IPS DF 19.7 (cell line): ENCODE measurements at places on chromosomes 11 and 22.

GRCh38 chr11:115456019-115456418 is 48.2 kb downstream of the CADM1 start:
- no peak for DNase-seq

- no peak for DNase-seq
These were observed 74.2 kb downstream of the CACNG2 start for GRCh38 chr22:36629320-36629719.

GRCh38 chr22:45351956-45352355 is 42.2 kb downstream of the FAM118A start:
- DNase-seq: no peak

- DNase-seq: no peak
These were observed 15.2 kb downstream of the PRPF19 start for GRCh38 chr11:60891103-60891741.

DNA sequence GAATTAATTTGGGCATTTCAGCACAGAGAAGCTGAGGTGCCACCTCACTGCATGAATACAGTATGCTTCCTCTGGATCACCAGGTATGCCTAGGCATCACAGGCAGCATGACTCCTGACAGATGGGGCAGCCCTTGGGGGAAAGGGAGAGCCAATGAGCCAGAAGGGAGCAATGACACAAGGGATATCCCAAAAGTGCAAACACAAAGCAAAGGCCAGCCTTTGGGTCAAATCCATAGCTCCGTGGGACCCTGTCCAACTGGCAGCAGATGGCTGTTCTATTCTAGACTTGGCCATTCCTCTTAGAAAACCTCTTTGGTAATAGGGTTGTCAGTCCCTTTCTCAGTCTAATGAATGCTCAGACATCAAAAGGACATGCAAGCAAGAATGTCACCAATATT is 73.3 kb downstream of the SERGEF start:
- no peak for DNase-seq

- no peak for DNase-seq
These were observed 575 bp downstream of the DUSP18 start for GRCh38 chr22:30667107-30667493.

- DNase-seq: no peak
These were observed 69.2 kb downstream of the DGCR2 start for GRCh38 chr22:19052941-19053541.

DNA sequence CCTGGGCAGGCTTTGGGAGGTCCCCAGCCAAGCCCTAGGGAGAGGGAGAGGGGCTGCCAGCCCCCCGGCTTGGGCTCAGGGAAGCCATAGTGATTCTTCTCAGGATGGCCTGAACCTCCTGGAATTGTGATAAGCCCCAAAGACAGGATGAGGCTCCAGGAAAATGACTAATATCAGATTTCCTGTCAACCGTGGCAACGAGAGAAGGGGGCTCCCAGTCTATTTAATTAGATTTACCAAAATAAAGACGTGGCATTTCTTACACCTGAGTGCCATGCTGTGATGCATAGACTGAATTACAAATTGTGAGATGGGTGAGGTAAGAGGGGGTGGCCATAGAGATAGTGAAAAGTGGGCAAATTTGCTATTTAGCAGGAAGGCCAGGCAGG is 20.4 kb downstream of the SERPINH1 start:
- no peak for DNase-seq

DNA sequence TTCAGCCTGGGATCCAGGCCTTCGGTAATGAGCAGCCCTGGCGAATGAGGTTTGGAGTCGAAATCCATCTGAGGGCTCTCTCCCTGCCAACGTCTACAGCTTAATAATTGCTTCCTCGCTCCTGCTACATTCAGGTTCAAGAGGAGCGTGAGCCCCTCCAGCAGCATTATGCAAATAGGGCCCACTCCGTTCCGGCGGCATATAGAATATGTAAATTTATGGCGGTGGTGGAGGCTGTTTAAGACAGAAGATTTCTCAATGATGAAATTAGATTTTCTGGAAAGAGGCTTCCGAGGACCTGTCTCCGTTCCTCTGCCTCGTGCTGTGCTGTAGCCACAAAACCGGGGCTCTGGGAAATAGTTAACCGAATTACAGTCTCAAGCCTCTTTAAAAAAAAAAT is 402.8 kb downstream of the MIAT start:
- DNase-seq: no peak

DNA sequence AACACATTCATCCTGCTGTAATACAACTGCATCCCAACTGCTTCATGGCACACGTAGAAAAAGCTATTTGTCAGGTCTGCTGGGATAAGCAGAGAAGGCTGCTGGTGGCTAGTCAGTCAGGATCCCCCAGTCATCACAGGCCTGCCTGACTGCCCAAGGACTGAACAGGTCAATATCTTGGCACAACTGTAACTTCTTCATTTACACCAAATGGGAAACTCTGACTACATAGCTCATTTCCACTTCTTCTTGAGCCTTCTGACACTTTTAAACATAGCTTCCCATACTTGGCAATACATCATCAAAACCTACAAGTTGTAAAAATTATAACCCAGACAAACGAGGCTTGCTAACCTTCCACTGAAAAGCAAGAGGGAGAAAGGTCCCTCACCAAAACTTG is 2.8 kb downstream of the TMEM9B start:
- DNase-seq: no peak

DNA sequence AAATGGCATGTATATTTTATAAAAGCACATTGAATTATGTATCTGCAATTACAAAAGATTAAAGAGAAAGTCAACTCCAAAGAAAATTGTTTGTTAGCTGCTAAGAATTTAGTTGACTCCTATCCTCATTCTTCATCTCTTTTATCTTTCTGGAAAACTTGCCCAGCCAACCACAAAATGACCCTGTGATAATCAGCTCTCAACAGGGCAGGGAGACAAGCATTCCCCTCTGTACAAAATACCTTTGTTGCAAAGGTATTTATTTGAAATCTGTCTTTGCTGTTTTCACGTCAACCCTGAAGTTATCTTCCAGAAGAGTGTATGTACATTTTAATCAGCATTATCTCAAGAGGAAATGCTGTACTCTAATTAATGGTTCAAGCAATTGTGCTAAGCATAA is 191.1 kb upstream of the DDI1 start:
- DNase-seq: no peak

DNA sequence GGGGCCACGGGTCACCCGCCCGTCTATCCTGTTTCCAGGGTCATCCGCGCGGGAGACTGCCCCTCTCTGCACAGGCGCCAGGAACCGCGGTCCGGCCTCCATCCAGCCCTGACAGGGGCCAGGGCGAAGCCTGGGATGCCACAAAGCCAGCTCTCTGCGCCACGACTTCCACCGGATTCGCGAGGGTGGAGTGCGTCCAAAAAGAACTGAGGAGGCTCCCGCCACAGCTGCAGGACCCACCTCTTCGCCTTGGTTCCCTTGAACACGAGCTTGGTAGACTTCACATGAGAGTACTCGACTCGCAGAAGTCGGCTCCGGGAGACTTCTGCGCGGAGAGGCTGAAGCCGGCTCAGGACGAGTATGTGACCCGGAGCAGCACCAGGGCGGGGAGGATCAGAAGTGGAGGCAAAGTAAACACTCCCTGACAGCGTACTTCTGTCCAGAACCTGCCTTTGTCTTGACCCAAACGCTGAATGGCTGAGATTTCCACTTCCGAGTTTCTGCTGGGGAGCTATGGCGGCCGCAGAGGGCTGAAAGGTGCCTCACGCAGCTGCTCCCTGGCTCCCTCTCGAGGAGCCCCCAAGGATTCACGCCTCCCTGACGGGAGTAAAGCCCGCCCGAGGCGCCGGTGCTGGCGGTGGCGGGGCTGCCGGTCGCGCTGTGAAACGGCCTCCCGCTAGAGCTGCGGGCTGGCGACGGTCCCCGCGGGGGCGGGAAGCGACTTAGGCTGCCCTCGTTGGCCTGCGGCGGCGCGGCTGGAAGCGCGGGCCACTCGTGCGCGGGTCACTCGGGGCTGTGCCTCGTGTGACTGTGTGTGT is 4566.7 kb upstream of the OR11H1 start:
- no peak for DNase-seq

GRCh38 chr11:113553235-113553634 is 78.0 kb upstream of the DRD2 start:
- DNase-seq: peak; percentile 92

DNA sequence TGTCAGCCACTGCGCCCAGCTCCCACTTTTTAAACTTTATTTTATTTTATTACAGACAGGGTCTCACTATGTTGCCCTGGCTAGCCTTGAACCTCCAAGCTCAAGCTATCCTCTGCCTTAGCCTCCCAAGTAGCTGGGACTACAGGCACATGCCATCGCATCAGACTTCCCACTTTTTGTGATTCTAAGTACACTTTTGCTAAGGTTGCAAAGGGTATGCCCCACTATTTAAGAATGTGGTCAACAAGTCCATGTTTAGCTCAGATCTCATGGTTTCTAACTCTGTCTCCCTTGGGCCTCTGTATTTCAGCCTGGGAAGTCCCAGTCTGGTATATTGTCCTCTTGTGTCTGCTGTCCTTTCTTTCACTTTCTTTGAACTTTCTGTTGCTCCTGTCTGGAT is 35.3 kb downstream of the EXPH5 start:
- DNase-seq: no peak

DNA sequence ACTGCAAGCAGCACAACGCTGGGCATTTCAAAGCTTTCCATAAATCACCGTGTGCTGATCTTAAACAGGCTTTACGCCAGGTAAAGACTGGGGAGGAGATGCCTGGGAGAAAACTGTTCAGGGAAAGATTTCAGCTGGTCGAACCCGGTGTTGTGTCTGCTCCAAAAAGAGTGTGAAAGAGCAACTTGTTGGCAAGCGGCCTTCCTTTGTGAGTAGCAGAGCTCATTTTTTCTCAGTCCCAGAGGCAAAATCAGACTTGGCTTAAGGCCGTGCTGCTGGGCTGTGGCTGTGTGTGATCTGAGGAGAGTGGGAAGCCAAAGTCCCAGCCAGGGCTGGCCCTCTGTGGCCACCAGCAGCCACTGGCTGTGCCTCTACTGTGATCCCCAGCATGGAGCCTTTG is 75.7 kb upstream of the E2F8 start:
- no peak for DNase-seq

GRCh38 chr11:4194889-4195288 is 100.3 kb downstream of the RRM1 start:
- no peak for DNase-seq

DNA sequence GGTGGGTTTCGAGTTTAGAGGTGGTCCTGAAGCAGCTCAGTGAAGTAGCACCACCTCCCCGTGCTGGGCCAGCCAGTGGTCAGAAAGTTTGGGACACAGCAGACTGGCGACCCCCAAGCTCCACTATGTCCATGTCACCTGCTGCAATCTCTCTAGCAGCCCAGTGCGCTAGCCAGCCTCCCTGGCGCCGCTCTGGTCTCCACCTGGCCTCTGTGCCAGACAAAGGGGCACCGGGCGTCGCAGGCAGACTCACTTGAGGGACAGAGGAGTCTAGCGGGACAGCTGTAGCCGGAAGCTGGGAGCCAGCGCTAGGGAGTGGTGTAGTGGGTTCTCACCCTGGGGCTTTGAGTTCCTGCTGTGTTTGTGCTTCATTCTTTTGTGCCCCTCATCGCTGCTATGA is 25.5 kb downstream of the MYBPC3 start:
- DNase-seq: no peak

- no peak for DNase-seq
These were observed 222.9 kb downstream of the NTM start for GRCh38 chr11:131593301-131593700.

DNA sequence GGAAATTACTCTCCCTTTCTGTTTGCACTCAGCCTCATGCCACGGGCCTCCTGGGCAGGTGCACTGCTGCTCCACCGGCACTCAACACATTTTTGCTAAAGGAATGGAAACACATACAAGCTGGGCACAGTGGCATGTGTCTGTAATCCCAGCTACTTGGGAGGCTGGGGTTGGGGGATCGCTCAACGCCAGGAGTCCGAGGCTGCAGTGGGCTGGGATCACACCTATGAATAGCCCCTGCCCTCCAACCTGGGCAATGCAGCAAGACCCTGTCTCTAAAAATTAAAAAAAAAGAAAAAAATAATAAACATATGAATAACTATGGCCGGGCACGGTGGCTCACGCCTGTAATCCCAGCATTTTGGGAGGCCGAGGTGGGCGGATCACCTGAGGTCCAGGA is 30.6 kb downstream of the RRP7A start:
- DNase-seq: no peak

- no peak for DNase-seq
These were observed 19.9 kb downstream of the OR8G5 start for GRCh38 chr11:124276081-124276480.

DNA sequence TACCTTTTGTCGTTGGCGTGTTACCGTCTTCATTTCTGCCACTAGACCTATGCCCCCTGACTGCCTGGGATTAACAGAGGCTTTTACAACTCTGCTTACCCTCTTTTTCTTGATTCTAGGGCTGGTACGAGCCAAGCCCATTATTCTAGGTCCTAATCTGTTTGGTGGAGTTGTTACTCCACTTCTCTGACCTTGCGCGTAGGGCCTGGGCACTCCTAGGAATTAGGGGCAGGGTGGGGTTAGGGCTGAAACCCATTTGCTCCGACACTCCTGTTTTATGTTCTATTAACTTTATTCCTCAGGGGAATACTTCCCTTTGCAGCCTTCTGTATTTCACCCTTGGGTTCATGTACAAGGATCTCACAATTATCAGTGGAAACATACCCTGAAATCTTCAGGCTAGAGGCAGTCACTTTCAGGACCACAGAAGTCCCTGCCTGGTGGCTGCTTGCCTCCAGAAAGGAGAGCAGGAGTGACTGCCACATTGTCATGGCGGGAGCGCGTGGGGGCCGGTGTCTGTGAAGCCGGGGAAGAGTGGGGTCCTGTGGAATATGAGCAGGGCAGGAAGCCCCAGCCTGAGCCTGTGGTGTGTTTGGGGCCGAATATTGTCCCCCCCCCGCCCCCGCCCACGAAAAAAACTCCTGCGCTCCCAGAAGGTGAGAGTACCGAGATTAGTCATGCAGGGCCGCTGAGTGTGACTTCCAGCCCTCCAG is 731 bp upstream of the SLC37A2 start:
- DNase-seq: no peak

GRCh38 chr11:65439331-65440181 is 17.0 kb downstream of the NEAT1 start:
- DNase-seq: no peak

DNA sequence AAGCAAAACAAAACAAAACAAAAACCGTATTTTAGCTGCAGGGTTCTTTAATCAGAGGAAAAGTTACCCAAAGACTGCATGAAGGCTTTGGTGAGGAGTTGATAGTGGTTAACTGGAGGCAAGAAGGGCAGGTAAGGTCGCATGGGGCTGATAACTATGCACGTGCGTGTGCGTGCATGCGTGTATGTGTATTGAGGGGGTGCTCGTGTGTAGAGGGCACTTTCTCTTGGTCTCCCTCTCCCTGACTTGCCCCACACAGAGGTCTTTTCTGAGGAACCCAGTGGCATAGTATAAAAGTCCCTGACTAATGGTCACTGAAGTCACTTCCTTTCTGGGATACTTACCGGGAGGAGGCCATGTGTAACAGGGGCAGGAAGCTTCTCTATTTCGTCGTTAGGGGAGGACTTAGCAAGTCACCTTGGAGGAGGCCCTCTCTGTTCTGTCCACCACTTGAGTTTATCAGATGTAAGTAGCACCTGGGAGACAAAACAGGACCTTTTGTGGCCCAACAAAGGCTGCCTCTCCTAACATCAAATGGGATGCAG is 20.1 kb upstream of the FCHSD2 start:
- DNase-seq: no peak

- DNase-seq: no peak
These were observed 2.4 kb downstream of the VPS37C start for GRCh38 chr11:61158691-61159381.
